NCI-H460 (cell line): ENCODE measurements at places on chromosomes 1 and 21. TPM values are rescaled to one million over a fixed set of nuclear protein-coding genes. Genes with fewer than 3 reads are reported as not detected.

KLF17 gene
- total RNA-seq: not detected in 2 replicates

- DNase-seq: no peak
Measured at GRCh38 chr1:162218546-162218945, 149.1 kb downstream of the NOS1AP start.

- no peak for DNase-seq
Measured at GRCh38 chr1:57411262-57411661, 12.6 kb downstream of the DAB1 start.

GRCh38 chr1:63674238-63674864 is 81.1 kb downstream of the PGM1 start:
- peak; percentile 55 for DNase-seq

ZNF436 gene
- total RNA-seq: 5.5 and 5.9 TPM in 2 replicates
